Activated CD8-positive, alpha-beta T cell treated with anti-CD3 and anti-CD28 coated beads for 36 hours (primary cell): ENCODE measurements at places on chromosomes 1 and 21. TPM values are rescaled to one million over a fixed set of nuclear protein-coding genes. Genes with fewer than 3 reads are reported as not detected.

GRCh38 chr1:63790989-63791388 lies 17.2 kb downstream of the ROR1 start:
- DNase-seq = no peak

Gene HTR6
- total RNA-seq = not detected

Gene TMPRSS3
- 134 TPM for total RNA-seq

Gene TNFAIP8L2
- total RNA-seq = 17.5 TPM

DNA sequence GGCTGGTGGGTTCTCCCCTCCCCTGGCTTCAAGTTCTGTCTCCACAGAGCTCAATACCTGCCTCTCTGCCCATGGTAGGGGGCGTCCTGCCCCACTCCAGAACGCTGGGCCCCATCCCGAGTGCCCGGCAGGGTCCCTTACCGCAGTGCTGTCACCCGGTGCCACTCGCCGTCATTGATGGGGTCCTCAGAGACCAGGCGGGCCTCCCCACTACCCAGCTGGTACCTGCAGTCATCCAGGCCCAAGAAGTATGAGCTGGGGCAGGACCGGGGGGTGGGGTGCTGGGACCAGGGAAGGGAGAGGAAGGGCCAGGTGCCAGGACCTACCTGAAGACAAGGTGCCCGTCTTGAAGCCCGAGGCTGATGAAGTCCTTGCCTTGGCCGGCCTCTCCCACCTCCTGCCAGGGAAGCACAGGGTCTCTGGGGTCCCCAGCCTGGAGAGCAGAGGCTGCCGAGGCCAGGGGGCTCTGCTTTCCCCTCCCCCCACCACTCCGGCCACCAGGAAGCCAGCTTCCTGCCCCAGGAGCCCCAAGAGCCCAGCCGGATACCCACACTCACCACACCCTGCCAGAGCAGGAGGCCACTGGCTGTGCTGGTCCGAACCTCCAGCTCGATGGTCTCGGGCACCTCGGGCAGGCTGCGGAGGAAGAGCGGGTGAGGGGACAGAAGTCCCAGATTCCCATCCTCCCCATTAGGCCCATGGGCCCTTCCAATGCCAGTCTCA lies 12.1 kb downstream of the LDLRAD2 start:
- no peak for DNase-seq

DNA sequence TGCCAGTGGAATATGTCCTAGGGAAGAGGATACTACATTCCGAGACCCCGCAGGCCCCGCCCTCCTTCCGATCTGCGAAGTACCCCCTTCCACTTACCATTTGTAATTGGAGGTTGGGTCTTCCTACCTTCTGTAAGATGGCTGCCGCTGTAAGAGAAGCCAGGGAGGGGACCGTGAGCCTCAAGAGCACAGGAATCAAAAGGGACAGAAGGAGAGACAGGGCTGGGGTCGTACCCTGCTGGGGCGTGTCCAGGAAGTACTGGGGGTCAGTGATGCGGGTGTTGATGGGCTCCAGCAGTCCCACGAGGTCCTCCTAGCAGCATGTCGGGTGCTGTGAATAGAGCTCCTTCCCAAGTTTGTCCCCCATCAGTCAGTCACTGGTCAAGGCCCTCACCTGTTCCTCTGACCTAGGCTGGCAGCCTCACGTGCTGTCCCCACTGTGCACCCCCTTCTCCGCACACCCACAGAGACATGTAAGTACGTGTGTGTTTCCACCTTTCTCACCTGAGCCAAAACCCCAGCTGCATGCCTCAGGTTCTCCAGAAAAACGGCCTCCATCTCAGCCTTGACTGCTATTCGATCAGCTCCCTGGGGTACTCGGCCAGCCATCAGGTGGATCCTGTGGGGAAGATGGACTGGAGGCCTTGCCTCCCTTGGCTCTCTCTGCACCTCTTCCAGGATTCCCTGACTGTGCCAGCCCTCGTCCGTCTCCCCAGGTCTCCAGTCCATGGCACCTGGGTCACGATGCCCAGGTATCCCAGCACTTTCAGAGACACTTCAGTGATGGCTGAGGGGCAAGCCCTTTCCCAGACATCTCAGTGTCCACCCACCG lies 1.8 kb downstream of the HYI start:
- no peak for DNase-seq

DNA sequence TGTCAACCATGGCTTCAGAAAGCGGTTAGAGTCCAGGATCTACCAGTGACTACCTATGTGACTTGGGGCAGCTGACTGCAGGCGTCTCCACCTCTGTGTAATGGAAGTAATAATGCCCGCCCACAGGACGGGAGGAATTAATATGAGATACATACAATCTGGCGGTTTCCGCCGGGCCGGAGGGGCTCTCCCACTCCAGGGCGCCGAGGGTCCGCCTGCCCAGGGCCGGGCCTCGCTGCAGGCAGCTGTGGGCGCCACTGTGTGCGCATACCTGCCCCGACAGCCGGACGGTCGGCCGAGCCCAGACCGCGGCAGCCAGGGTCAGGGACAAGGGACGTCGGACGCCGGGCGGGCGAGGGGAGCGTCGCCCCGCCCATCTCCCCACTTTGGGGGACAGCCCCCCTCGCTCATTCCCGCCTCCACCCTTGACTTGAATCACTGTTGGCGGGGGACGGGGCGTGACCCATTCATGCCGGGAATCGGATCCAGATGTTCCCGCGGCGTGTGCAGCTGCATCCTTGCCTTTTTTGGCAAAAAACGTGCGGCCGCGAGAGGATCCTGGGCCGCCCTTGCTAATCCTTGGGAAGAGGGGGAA lies 6.0 kb upstream of the SF3A3 start:
- peak; percentile 81 for DNase-seq

Gene IL6R
- total RNA-seq = 2.5 TPM

DNA sequence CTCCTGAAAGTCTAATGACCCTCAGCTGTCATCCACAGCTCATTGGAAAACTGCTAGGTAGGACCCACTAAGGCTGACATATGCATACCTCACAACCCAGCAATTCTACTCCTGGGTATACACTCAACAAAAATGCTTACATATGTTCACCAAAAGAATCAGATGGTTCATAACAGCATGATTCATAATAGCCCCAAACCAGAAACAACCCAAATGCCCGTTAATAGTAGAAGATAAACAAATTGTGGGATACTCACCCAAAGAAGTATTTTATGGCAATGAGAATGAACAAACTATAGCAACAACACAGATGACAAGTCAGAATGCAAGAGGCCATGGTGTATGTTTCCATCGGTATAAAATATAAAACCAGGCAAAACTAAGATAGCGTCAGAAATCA lies 124.6 kb downstream of the HLCS start:
- no peak for DNase-seq

DNA sequence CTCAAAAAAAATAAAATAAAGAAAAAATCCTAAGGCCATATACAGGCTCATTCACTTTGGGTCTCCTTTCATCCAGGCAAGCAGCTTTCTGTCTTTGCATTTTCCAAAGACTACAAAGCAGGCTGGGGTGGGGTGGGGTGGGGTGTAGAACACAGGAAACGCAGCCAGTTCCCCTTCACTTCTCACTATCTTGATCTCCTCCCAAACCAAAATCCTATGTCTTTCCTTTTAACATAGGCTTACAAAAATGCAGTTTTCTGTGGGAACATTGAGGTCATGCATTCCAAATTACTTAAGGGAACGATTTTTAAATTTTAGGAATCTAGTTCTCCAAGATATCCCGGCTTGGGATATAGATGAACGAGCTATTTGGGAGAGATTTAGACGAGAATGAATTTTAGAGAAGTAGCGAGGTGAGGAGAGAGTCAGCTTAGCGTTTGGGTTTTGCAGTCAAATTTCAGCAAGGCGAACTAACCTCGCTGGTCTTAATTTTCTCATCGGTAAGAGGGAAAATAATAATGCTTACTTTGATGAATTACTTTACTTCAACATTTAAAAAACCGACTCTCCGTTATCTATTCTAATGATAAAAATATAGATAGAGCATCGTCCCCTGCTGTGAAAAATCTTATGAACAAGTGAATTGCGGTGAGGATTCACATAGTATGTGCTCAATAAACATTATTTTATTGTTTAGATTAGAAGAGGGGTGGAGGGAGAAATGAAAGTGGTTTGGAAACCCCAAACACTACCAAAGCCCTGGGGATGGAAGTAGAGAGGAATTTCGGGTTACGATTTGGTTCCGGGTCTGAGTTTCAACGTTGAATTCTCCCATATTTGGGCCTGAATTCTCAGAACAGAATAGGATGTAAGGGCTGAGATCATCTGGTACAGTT lies 735 bp upstream of the STX12 start:
- DNase-seq = no peak

DNA sequence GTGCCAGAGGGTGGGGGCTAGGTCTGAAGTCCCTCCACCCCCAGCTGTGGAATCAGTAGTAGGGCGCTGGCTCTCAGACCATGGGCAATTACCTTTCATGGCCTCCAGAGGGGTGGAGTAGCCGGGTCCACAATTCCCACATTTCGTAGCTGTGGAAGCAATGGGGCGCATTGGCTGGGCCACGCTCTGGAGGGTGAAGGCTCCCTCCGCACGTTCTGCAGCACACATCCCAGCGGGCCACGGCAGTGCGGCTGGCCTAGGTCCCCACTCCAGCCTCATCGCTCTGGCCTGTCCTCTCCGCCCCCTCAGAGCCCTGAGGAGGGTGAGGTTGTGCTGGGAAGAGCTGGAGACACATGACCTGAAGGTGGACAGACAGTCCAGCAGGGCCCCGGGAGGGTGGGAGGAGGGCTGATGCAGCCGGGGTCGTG lies 2.9 kb downstream of the SELENBP1 start:
- DNase-seq = no peak

- DNase-seq = no peak
Observed at GRCh38 chr1:82116105-82116504, 315.4 kb downstream of the ADGRL2 start.

Gene KRTAP12-2
- total RNA-seq = not detected

GRCh38 chr1:150056407-150056806 lies 11.2 kb upstream of the VPS45 start:
- DNase-seq = no peak

GRCh38 chr1:22024485-22025367 lies 23.3 kb downstream of the CELA3A start:
- peak; percentile 94 for DNase-seq

Gene SLC44A3
- not detected for total RNA-seq

Gene CCDC24
- total RNA-seq = 1.4 TPM

Gene FMO5
- 0.16 TPM for total RNA-seq

DNA sequence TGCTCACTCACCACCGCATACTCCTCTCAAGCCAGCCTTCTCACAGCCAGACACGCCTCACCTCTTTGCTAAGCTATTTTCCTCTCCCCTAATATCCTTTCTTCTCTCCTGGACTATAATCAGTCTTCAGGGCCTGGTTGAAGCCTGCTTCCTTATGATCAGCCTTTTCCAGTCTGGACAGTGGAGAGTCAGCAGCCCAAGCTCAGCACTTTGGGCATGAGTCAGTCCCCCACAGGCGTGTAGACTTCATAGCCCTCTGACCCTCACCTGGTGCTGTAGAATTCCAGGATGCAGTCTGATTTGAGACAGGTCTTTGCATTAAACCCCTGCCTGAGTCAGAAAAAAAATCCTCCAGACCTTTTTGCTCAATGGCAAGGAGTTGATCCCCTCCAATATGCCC lies 2.5 kb downstream of the HPCAL4 start:
- DNase-seq = no peak

Gene SYDE2
- 4.8 TPM for total RNA-seq

DNA sequence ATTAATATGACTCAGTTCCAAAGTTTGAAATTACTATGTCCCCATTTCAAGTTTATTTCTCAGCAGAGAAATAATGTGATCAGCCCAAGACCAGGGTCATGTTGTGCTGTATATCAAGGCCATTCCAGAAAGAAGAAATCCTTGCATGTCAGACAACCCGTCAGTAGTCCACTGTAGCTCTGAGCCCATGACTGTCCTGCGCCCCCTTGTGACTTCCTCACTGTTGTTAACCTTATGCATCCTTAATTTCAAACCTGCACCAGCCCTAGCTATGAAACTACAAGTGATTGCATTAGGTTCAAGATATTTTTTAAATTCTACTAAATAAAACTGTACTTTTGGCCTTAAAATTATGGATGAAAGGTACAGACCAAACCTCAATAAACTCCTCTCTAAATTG lies 133.0 kb downstream of the LRRC7 start:
- DNase-seq = peak; percentile 4

DNA sequence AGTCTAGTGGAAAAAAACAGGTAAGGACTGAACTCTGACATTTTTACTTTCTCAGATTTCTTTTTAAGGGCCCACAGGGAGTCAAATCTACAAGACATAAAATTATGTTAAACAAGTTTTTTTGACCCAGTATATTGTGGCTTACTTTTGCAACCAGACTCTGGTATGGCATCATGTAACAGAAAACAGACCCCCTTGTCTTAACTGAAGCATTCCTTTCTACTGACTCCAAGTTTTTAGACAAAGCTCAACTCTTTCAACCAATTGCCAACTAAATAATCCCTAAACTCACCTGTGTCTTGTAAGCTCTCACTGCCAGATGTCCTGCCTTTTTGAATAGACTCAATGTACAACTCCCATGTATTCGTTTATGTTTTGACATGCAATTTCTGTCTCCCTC lies 64.3 kb downstream of the FASLG start:
- no peak for DNase-seq

- DNase-seq = no peak
Observed at GRCh38 chr1:221841251-221841982, 99.5 kb upstream of the DUSP10 start.
